ENCODE measurements at places on chromosomes 2 and 18.

DNA sequence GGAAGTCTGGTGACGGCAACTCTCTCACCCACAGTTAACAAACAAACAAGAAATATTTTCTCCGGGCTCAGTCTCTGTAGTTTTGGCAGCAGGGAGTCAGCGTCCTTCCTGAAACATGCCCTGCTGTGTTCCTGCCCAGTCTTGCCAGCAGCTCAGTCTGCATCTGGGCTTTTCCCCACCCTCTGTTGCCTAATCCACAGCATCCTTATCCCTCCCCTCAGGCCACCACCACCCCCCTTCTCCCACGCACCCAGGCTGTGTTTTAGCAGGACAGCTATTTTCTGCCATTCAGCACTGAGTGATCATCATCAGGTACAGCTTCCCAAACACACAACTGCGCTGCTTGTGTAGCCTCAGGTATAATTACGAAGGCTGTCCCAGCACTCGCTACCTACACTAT is 168.2 kb downstream of the DPP10 start:
- DNase-seq, result no peak

- no peak for DNase-seq
Observed at GRCh38 chr2:158443606-158444005, 12.9 kb downstream of the CCDC148 start.

DNA sequence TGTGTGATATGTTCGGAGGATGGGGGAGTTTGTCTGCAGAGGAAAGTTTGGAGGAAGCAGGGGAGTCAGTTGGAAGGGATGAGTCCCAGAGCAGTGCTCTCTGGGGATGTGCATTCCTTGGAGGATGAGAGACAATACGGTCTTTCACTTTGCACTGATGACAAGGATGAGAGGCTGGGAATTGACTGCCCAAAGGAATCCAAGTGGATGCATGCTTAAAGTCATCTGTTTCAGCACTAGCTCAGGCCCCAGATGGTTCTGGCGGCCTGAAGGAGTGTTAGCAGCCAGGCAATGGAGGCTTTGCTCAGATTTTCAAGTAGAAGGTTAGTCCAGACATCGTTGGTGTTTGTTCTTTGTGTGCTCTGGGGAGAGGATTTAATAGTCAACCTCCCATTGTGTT is 100.2 kb downstream of the CRIM1 start:
- no peak for DNase-seq

DNA sequence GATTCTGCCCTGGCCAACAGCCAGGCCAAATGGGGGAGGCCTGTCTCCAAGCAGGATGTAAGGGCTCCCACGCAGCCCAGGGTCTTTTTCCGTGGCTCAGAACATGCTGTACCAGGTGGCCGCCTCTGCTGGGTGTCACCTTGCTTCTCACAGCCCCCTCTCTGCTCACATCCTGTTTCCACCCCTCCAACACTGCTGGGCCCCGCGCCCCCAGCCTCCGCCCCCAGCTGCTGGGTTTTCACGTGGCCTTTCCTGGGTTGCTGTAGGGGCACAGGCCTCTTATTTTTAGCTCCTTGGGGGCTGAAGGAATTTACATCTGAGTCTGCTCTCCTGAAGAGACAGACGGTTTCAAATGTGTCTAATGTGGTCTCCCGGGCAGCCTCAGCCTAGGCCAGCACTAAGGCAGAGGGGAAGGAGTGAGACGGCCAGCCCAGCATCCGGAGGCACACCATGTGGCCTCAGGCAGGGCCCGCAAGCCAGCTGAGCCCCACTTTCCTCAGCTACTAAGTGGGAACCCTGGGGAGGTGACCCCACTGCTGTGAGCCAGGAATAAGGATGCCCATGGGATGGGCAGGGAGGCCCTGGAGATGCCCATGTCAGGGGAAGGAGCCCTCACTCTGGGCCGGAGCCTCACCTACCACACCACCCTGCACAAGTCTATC is 18.7 kb upstream of the DUSP2 start:
- DNase-seq, result no peak

Measured in SHP77 treated with DMSO at 0.1 percent for 48 hours (cell line).